ENCODE measurements at places on chromosomes 16 and 17.

DNA sequence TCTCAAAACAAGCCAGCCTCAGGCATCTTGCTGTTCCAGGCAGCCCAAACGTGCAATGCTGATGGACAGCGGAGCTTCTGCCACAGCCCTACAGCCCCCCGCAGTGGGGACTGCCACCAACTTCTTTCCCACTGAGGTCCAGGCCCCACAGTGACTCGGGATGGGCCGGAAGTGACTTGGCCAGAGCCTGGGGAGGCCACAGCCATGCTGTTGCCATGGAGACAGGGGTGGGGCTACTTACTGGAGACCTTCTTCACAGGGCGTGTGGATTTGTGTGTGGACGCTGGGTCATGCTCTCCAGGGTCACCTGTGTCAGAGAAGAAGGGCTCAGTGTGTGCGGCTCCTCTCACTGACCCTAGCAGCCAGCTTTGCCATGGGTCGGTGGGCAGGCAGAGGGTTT, 15.0 kb downstream of the TRIM25 start:
- DNase-seq: no peak

DNA sequence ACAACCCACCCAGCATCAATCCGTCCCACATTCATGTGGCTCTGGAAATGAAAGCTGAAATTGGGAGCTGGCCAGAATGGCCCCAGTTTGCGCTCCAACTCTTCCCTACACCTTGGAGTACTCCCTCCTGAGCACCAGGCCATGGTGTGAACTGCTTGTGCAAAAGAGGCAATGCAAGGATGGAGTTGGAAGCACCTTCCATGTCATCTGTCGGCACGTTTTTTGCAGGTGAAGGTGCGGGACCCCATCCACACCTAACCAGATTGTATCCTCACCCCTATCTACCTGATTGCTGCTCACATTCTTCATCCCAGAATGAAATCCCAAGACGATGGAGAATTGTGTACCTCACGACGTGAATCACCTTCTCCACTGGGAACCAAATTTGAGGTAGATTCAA, 136.6 kb upstream of the WSB1 start:
- DNase-seq: no peak

DNA sequence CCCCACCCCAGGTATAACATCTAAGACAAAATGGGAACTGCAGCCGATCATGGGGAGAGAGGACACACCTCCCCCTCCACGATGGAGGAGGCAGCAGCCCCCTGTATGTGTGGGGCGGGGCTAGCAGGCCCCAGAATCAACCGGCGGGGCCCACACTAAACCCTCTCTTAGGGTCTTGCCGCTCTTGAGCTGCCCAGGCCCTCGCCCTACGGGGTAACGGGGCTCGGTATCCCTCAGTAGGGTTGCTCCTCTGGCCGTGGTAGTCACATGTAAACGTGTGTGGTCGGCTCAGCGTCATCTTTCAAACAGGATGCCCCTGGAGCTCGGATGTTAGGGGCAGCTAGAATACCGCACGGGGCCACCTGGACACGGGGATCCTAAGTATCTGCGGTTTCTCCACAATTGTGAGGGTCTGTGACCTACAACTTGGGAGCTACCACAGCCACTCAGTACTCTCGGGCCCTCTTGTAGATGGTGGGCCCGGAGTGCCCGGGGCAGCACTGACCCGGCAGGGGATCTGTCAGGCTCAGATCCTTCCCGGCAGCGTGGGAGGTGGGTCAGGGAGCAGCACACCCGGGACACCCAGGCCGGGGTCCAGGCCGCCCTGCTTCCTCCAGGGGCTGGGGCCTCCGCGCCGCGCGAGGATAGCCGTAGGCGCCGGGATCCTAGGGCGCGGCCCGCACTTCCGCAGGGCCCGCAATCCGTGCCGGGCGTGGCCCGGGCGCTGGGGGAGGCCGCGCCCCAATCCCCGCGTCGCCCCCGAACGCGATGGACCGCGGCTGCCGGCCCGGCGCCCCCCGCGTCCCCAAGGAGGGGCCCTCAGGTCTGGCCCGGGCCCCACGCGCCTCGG, 781 bp downstream of the ARHGDIA start:
- DNase-seq: peak; percentile 61

DNA sequence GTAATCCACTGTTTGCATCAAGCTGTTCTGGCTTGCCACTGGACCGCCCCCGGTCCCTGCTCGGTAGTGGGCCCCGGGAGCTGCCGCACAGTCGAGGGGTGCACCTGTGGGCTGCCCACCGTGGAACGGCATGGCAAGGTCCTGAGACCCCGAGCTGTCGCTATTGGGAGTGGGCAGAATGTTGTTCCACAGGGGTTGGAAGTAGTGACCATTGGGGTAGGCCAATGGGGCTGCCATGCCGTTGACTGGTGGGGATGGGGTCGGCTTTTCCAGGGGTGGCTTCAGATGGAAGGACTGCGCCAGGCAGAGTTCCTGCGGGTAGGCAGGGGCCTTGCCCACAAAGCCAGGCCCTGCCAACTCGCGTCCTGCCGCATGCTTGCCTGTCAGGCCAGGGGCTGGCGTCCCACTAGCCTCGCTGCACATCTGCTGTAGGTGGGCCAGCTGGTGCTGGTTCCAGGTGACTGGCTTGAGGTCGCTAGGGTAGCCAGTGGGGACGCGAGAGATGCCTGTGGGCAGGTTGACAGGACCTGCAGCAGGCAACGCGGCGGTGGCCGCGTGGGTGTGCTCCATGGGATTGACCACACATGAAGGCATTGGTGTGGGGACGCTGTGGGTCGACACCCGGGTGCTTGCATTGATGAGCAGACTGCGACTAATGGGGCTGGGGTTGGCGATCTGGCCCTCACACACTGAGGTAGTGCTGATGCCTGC, 14.8 kb downstream of the TRAF4 start:
- DNase-seq: no peak

- DNase-seq: no peak
Measured at GRCh38 chr16:67999985-68000384, 701 bp upstream of the DPEP2 start.

- DNase-seq: no peak
Measured at GRCh38 chr16:15031179-15031578, 24.7 kb downstream of the NTAN1 start.

- no peak for DNase-seq
Measured at GRCh38 chr17:19705201-19705600, 11.2 kb downstream of the SLC47A2 start.

DNA sequence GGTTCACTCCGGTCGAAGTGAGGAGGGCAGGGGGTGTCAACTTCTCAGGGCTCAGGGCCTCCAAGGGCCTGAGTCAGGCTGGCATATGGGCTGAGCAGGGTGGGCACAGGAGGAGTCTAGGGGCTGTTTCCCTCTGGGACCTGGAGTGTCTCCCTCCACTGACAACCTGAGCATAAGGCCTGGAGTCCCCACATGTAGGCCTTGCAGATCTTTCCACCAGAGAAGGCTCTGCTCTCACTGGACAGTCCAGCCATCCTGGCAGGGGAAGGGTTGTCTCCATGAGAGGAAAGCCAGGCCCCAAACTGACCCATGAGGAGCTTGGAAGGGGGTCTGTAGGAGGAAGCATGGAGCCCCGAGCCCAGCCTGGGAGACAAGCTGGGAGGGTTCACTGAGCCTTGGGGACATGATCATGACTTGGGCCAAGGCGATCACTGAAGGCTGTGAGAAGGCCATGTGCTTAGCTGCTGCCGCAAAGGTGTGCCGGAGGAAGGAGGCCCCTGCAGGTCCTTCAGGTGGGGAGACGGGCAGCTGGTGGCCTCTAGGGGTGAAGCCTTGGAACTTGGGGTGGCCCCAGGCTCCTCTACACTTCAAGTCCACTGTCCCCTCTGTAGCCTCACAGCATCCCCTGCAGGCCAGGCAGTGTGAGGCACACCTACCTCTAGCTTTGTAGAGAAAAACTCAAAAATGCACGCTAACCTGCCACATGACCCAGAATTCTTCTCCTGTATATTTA, 9.9 kb downstream of the CMTM2 start:
- peak; percentile 65 for DNase-seq

GRCh38 chr17:46003907-46004748, 5.1 kb downstream of the STH start:
- no peak for DNase-seq

- no peak for DNase-seq
Measured at GRCh38 chr16:56921571-56921970, 10.4 kb upstream of the HERPUD1 start.

DNA sequence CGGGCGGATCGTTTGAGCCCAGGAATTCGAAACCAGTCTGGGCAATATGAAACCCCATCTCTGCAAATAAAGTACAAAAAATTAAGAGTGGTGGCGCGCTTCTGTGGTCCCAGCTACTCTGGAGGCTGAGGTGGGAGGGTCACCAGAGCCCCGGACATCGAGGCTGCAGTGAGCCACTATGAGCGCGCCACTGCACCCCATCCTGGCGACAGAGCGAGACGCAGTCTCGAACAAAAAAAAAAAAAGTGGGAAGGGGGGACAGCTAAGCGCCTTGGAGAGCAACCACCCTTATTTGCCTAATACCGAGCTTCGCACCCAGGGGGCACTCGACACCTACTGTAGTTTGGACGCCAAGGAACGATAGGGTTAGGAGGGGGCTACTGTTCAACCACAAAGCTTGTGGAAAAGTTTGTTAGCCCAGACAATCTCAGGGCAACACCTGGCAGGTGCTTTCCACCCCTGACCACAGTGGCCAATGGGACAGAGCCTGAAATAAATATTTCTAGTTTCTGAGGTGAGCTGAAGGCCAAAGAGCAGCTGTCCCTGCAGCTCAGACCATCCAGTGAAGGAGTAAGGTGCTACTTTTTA, 847 bp upstream of the PSMC3IP start:
- DNase-seq: peak; percentile 84

Measured in stimulated activated naive CD8-positive, alpha-beta T cell treated with anti-CD3 and anti-CD28 coated beads, Interleukin-15, Interleukin-2, amounts not matched to agents 100 U/mL and 50 U/mL, for 24 hours (primary cell).